NCI-H2227 treated with DMSO at 0.1 percent for 48 hours (cell line): ENCODE measurements at places on chromosomes 12 and 14.

DNA sequence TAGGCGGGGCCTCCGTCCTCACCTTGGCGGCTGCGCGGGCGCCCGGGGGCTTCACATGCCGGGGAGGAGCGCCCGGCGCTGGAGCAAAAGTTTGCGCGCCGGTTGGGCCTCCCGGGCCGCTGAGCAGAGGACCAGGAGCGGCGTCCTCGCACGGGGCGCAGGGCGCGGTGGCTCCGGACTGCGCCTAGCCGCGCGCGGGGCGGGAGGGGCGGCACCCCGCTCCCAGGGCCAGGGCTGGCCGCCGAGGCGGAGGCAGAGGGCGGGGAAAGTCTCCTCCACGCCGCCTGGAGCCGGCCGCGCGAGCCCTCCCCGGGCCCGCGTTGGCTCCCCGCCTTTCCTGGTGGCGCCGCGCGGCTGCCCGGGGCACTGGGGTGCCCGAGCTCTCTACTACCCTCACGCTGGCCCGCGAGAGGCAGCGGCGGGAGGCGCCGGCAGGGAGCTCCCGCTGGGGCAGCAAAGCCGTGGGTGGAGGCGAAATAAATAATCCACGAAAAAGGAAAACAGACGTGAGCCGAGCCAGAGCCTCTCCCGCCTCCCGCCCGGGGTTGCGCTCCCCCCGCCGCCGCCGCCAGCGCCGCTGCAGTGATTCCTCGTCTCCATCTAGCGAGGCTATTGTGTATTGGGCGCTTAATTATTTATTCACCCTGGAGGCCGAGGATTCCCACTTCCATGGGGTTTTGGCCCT is 400 bp upstream of the PRIMA1 start:
- DNase-seq, result peak; percentile 78

- DNase-seq, result no peak
Measured at GRCh38 chr14:101410126-101410525, 151.2 kb upstream of the DIO3 start.

DNA sequence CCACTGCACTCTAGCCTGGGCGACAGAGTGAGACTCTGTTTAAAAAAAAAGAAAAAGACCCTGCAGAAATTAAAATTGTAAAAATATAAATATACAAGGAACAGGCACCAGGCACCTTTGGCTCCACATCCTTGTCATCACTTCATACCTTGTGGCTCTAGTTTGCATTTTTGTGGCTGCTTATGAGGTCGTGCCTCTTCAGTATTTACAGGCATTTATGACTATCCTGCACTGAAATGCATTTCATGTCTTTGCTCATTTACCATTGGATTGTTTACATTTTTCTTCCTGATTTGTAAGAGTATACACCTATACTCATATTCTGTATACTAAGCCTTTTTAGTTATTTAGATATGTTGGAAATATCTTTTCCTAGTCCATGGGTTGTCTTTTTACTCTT is 20.1 kb downstream of the BICD1 start:
- no peak for DNase-seq

GRCh38 chr12:71456316-71456715 is 16.7 kb downstream of the LGR5 start:
- DNase-seq, result no peak

GRCh38 chr14:74649167-74649566 is 37.1 kb upstream of the LTBP2 start:
- DNase-seq, result no peak

- DNase-seq, result no peak
Measured at GRCh38 chr14:67269298-67270060, 28.2 kb downstream of the PALS1 start.

- no peak for DNase-seq
Measured at GRCh38 chr12:47377414-47378221, 297.9 kb upstream of the AMIGO2 start.

DNA sequence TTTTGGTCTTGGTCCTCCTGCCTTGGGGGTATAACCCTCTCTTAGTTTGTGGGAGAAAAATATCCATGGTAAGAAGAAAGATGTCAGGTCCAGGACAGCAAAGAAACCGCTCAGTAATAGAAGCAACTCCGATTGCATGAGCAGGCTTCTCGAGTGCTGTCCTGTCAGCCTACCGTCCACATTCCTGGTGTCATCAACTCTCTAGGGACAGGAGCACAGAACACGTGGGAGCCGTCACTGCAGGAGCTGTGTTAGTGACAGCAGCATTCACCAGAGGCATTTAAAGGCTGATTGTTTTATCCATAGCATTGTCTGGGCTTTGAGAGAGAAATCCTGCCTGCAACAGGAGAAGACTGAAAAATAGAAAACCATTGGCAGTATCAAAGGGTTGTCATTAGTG is 244.2 kb downstream of the CACNA1C start:
- DNase-seq, result no peak

DNA sequence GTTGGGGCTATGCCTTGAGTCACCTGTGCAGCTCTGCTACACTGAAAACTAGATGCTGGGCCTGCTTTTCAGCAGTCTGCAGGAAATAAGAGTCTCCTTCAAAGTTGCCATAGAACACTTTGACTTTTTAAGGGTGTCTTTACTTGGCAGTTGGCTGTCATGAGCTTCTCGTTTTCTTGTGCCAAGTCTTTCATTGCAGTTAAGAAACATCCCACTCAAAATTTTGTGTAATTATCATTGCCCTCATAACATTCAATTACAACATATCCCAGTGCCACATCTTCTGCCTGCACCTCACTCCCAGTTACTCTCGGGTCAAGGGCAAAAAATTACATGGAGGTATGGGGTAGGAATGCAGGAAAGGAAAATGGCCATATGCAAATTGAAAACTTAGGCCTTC is 29.1 kb downstream of the GPR65 start:
- no peak for DNase-seq

DNA sequence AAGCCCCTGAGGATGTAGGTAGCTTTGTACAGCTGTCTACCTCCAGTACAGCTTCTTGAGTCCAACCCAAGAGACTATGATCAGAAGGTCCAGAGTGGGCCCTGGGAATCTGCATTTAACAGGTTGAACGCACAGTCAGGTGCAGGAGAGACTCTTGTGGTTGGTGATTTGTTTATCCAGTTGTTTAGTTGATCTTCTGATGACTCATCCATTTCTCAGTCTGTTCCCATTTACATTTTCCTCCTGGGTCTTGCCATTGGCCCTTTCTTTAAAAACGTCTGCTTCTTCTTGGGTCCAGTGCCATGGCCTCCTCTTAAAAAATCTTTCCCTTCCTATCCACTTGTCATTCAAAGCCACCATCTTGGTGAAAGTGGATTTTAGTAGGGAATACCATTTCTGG is 734.2 kb downstream of the MED13L start:
- DNase-seq, result no peak

DNA sequence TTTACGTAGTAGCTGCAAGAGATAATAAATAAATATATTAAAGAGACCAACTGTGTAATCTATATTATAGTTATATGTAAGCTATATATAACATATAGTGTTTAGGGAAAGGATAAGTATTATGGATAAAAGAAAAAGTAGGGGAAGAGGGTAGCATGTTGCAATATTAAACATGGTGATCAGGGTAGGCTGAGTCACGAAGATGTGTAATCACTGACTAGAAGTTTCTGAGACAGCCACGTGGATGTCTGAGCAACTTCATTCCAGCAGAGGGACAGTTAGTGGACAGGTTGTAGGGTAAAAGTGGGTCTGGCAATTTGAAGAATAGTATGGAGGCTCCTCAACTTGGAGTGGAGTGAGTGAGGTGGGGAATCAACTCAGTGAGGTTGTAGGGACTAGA is 109.7 kb downstream of the ANO4 start:
- no peak for DNase-seq

GRCh38 chr12:90679674-90680073 is 275.3 kb downstream of the CCER1 start:
- no peak for DNase-seq

- DNase-seq, result no peak
Measured at GRCh38 chr12:1174659-1175058, 183.6 kb downstream of the ERC1 start.

GRCh38 chr14:94890785-94891184 is 120.9 kb upstream of the GSC start:
- no peak for DNase-seq

GRCh38 chr14:21781543-21781942 is 107.9 kb upstream of the OR4E1 start:
- no peak for DNase-seq

- DNase-seq, result no peak
Measured at GRCh38 chr12:123941624-123942237, 30.9 kb downstream of the CCDC92 start.

- no peak for DNase-seq
Measured at GRCh38 chr14:35607380-35607779, 73.4 kb downstream of the INSM2 start.

DNA sequence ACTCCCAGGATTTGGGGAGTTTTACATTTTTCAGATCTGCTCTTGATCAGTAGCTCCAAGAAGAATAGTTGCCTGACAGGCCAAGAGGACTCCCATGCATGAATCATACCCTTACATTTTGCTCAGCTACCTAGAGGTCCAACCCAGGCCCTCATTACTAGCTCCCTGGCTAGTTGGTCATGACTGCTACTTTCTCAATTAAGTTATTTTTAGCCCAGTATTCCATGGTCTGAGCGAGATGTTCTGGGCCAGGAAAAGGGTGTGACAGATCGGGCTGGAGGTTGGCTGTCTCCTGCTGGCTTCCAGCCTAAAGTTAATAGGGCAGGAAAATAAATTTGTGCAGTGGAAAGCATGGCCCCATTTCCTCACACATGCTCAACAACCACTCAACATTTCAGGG is 379.2 kb downstream of the GRIN2B start:
- no peak for DNase-seq

GRCh38 chr12:89769483-89769818 is 60.8 kb upstream of the ATP2B1 start:
- DNase-seq, result no peak

DNA sequence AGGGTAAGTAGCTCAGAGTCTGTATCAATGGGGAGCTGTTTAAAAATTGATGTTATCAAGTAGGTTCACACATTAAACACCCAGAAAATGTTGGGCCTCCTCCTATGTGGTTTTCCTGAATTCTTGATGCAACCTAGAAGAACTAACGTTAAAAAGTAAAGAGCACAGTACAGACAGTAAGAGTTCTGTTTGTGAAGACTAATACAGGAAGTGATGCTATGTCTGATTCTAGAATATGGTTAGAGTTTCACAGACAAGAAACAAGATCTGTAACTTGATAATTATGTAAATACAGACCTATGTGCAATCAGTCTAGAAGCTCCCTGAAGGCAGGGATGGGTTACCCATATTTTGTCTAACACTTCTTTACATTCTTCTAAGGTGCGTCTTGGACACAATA is 214.9 kb upstream of the BTG1 start:
- DNase-seq, result no peak

- DNase-seq, result no peak
Measured at GRCh38 chr12:116343331-116343884, 65.9 kb upstream of the MED13L start.

- no peak for DNase-seq
Measured at GRCh38 chr12:130462558-130463274, 125.0 kb downstream of the PIWIL1 start.

GRCh38 chr12:103556890-103557627 is 30.0 kb upstream of the STAB2 start:
- no peak for DNase-seq

- DNase-seq, result no peak
Measured at GRCh38 chr12:42923583-42923982, 334.0 kb upstream of the PRICKLE1 start.

GRCh38 chr12:121871467-121871866 is 12.8 kb upstream of the HPD start:
- no peak for DNase-seq

GRCh38 chr14:68317239-68317638 is 475.6 kb downstream of the ZFP36L1 start:
- DNase-seq, result no peak

GRCh38 chr12:58880639-58881038 is 39.7 kb downstream of the LRIG3 start:
- no peak for DNase-seq

GRCh38 chr12:121218588-121219352 is 8.8 kb downstream of the P2RX4 start:
- DNase-seq, result no peak

- no peak for DNase-seq
Measured at GRCh38 chr12:48828293-48828692, 10.0 kb downstream of the CACNB3 start.

GRCh38 chr14:93619176-93619793 is 169.0 kb downstream of the PRIMA1 start:
- peak; percentile 4 for DNase-seq

- DNase-seq, result no peak
Measured at GRCh38 chr14:26330982-26331381, 266.9 kb downstream of the NOVA1 start.

DNA sequence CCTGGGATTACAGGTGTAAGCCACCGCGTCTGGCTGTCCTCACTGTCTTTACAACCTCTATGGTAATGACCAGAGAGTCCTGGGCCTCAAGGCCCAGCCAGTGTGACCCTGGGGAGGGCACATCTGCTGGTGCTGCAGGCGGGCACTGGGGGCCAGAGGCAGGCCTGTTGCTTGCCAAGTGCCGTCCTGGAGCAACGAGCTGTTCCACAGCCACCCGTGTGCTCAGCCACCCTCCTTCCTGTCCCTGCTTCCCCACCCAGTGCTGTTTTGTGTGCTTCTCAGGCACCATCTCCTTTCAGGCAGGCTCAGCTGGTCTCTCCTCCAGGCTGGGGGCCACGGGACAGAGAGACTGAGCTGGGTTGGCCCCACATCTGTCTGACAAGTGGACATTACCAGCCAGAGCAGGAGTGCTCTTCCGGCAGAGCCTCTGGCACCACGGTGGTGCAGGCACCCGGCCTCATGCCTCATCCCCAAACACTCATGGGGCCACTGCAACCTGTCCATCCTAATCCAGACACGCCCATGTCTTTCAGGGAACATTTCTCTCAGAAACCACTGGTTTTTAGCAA is 9.0 kb downstream of the SLC25A47 start:
- DNase-seq, result no peak

DNA sequence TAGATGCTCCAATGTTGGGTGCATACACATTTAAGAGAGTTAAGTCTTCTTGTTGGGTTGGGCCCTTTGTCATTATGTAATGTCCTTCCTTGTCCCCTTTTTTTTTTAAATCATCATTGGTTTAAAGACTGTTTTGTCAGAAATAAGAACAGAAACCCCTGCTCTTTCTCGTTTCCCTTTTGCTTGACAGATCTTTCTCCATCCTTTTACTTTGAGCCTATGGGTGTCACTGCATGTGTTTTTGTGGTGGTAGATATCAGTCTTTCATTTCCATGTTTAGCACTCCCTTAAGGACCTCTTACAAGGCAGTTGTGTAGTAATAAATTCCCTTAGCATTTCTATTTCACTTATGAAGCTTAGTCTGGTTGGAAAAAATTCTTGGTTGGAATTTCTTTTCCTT is 47.4 kb downstream of the RTN1 start:
- DNase-seq, result no peak

DNA sequence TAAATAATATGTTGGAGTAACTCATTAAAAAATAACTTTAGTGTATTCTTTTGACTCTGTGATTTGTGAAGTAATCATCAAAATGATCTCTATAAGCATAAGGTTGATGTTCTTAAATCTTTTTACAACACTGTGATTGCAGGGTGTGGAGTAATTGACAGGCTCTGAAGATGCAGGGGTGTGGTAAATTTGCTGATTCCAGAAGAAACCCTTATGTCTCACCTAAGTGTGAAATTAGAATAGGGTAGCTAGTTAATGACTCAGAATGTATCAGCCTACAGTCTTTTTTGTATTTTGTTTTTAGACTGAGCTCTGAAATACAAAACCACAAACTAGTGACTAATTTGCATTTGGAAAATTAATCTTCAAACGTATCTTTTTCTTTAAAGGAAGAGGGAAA is 5.9 kb downstream of the PRPF39 start:
- DNase-seq, result no peak
